ENCODE measurements at places on chromosomes 1 and 21. TPM values are rescaled to one million over a fixed set of nuclear protein-coding genes. Genes with fewer than 3 reads are reported as not detected.

The LCE2B gene
- total RNA-seq, result not detected

The MEGF6 gene
- 5.8 TPM for total RNA-seq

The LMX1A gene
- not detected for total RNA-seq

The CAPN8 gene
- not detected for total RNA-seq

The LEPROT gene
- 40.5 TPM for total RNA-seq

The GREM2 gene
- not detected for total RNA-seq

The OLIG2 gene
- total RNA-seq, result not detected

The AKT3 gene
- 10.7 TPM for total RNA-seq

The ST6GALNAC5 gene
- 9.2 TPM for total RNA-seq

The PRDM16 gene
- 1.1 TPM for total RNA-seq

Measured in tracheal epithelial cell (primary cell).